ENCODE measurements at places on chromosomes 13 and 19.

- DNase-seq: no peak
These were observed 107.8 kb upstream of the TNFSF11 start for GRCh38 chr13:42466123-42466522.

DNA sequence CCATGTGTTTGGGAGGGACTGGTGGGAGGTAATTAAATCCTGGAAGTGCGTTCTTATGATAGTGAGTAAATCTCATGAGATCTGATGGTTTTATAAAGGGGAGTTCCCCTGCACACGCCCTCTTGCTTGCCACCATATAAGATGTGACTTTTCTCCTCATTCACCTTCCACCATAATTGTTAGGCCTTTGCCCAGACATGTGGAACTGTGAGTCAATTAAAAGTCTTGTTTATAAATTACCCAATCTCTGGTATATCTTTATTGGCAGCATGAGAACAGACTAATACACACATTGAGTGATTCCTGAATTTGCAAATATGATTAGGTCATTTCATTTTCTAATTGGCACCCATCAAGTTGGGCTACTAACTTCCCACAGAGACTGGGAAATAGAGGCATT, 977.2 kb downstream of the SLITRK1 start:
- no peak for DNase-seq

DNA sequence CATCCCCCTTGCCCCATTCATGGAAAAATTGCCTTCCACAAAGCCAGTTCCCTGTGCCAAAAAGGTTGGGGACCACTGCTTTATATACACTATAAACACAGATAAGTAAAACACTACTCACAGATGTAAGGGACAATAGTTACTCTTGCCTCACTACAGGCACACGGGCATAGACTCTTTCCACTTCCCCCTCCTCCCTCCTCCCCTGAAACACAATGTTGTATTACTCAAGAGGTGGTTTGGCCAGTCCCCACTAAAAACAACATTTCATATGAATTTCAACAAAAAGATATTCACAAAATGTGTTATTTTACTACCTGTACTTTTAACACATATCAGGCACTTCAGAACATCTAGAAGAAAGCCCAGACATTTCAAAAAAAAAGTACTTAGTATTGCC, 45.1 kb downstream of the EPSTI1 start:
- DNase-seq: no peak

- peak; percentile 98 for DNase-seq
These were observed 593 bp downstream of the KEAP1 start for GRCh38 chr19:10502524-10503001.

- no peak for DNase-seq
These were observed 44.4 kb downstream of the TSHZ3 start for GRCh38 chr19:31304831-31305312.

DNA sequence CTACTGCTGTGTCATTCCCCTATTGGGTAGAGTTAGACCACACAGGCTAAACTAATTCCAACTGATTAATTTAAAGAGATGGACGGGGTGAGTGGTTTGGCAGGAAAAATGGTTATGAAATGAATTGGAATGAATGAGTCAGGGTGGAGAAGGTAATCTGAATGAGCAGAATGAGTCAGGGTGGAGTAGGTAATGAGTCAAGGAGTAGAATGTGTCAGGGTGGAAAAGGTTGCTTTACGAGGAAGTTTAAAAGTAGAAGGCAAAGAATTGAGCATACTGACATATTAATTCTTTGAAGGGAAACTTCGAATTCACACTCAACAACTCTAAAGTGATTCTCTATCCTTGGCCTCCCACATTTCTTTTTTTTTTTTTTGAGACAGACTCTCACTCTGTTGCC, 12.7 kb upstream of the ZNF121 start:
- DNase-seq: no peak

DNA sequence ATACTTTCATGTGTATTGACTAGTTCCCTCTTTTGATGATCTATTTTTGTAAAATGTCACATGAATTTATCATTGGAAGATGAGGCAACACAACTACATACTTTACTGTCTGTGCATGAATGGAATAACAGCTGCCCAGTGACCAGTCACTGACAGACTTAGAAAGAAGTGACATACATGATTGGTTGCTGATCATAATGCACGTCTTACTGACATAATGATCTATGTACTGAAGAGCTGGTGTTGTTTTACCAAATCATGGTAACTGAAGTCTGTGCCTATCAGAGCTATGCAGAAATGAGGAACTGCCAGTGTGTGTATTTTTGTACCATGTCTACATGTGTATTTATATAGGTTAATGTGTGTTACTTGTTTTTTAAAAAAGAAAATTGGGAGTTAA, 26.5 kb downstream of the GPR18 start:
- DNase-seq: no peak

- DNase-seq: no peak
These were observed 3.9 kb downstream of the DNAJB1 start for GRCh38 chr19:14514215-14514863.

GRCh38 chr13:33057019-33057780, 41.0 kb downstream of the KL start:
- DNase-seq: peak; percentile 29

- DNase-seq: no peak
These were observed 280.1 kb upstream of the TMTC4 start for GRCh38 chr13:100954430-100955305.

GRCh38 chr13:100399455-100399854, 189.1 kb downstream of the GGACT start:
- no peak for DNase-seq

Data from BE2C (cell line).